Lung (tissue), 17 donors: ENCODE measurements at places on chromosomes 1 and 21. TPM values are rescaled to one million over a fixed set of nuclear protein-coding genes. Genes with fewer than 3 reads are reported as not detected.

DNA sequence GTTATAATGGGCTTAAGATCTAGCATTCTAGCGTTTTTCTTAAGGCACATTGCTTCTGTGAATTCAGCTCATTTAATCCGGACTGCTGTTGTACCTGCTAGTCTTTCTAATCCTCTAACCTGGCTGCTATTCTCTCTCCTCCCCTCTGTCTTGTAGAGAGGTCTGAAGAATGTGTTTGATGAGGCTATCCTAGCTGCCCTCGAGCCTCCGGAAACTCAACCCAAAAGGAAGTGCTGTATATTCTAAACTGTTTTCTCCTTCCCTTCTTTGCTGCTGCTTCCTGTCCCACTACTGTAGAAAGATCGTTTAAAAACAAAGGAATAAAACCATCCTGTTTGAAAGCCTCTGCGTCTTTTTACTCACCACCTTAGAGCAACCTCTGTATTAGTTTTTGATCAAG, 37.3 kb downstream of the CDC42 start:
- DNase-seq: no peak

DNA sequence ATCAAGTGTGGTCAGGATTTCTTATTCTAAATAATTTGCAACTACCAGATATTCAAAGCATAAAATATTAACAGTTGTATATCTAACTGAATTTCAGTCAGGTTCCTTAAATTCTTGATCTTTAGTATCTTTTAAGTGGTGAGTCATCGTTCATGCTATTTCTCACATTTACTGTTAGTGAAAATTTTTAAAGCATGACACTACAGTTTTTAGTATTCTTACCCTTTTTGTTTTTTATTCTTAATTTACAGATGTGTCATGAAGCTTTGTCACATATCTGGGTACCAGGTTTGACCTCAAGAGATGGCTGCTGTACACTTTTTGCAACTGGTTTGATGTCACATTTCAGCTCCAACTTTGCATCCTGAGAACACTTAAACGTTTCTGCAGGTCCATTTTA, 12.7 kb downstream of the AKIRIN1 start:
- DNase-seq: no peak

DNA sequence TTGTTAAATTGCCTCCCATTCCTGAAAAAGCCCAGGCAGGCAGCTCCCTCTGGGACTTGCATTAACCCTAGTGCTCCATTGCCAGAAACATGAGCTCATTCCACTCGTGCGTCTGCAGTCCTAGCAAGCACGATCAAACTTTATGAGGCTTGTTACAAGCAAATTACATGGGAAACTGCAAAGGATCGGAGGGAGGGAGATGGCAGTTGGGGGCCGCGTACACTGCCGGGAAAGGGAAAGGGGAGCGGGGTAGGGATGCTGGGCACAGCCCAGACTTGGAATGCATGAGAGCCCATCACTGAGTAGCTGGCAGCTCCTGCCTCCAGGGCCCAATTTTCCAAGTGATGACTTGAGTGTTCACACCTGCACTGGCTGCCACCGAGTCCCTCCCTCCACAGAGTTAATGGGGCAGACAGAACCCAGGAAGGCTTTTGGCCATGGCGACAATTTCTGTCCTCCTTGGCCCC, 169.9 kb downstream of the BRINP2 start:
- DNase-seq: no peak

DNA sequence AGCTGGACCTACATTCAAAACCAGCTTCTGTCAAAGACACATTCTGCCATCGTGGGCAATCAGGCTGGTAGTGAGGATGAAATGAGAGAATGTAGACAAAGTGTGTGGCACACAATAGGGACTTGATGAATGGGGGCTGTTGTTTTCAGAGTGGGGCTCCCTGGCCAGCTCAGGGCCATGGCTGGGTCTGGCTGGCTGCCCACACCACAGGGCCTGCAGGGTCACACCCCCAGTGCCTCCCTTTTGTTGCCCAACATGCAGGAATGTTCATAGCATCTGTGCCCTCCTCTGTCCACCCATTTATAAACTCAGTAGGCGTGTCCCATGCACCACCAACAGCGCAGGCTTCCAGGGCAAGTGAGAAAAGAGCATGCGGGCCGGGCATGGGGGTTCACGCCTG, 20.8 kb upstream of the ECE1 start:
- no peak for DNase-seq

DNA sequence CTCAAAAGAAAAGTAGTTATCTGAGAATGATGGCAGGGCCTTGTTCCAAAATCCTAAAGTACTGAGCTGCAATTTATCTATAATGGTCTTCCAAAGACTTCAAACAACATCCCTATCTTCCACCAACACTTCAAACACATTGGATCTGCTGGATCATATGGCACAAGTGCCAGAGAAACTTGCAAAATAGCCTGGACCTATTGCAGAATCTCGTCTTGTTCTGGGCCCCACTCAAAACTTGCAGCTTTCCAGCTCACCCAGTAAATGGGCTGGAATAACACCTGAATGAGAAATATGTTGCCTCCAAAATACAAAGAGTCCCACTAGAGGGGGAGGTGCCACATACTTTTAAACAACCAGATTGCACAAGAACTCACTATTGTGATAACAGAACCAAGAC, 44.0 kb upstream of the PKN2 start:
- DNase-seq: no peak

- no peak for DNase-seq
Measured at GRCh38 chr1:44263568-44264450, 50.5 kb downstream of the DMAP1 start.

- peak; percentile 57 for DNase-seq
Measured at GRCh38 chr21:43866260-43866629, 1.2 kb downstream of the AGPAT3 start.

GRCh38 chr1:208531003-208531750, 287.0 kb upstream of the PLXNA2 start:
- peak; percentile 57 for DNase-seq

- DNase-seq: no peak
Measured at GRCh38 chr21:37522641-37523295, 156.2 kb downstream of the DYRK1A start.

GRCh38 chr1:159932296-159933285, 7.3 kb upstream of the TAGLN2 start:
- peak; percentile 35 for DNase-seq

DNA sequence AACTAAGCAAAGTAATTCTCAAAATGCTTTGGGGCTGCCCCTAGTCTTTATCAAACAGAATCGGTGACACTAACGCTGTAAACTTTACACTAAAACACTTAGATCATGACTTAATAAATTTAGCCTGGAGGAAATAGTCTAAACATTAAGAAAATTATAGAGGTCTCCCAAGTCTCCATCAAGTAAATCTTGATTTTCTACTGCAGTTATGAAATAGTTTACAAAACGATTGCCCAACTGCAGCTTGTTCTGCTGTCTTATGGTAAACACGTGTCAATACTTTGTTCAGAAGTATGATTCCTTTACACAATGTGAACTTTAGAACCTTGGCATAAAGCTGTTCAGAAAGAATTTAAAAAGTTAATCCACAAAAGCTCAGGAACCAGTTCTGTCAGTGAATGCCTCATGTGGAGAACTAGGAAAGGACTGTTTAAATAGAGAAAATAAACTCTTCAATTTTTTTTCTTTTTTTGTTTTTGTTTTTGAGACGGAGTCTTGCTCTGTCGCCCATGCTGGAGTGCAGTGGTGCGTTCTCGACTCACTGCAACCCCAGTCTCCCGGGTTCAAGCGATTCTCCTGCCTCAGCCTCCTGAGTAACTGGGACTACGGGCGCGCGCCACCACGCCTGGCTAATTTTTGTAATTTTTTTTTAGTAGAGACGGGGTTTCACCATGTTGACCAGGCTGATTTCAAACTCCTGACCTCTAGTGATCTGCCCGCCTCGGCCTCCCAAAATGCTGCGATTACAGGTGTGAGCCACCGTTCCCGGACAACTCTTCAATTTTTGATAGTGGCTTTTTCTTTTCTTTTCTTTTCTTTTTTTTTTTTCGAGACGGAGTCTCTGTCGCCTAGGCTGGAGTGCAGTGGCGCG, 1.6 kb downstream of the DDI2 start:
- peak; percentile 95 for DNase-seq

DNA sequence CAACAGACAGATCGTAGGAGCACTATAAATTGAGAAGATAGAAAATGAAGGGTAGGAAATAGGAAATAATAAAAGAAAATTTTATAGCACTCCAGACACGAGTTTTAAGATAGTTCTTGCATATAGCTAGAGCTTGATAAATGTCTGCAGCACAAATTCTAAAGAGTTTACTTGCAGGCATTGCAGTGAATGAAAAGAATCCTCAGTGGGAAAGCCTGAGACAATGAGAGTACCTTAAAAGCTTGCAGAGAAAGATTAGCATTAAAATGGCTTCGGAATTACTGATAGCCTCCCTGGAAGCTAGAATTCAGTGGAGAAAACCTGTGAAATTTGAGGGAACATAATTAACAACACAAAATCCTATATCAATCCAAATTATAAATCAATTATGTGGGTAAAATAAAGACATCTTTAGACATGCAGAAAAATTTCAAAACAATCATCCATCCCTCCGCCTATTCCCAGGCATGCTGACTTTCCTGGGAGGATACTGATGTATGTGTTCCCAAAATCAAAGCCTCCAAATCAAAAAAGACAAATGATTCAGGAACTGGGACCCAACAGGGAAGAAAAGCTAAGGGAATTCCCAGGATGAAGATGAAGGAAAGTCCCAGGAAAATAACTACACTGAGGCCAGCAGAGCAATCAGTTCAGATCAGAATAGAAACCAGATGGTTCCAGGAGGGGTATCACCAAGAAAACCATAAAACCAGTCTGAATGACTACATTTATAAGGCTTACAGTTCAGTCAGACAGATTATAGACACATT, 305.9 kb upstream of the USP25 start:
- DNase-seq: no peak

GRCh38 chr1:19130468-19130867, 79.6 kb downstream of the UBR4 start:
- no peak for DNase-seq

DNA sequence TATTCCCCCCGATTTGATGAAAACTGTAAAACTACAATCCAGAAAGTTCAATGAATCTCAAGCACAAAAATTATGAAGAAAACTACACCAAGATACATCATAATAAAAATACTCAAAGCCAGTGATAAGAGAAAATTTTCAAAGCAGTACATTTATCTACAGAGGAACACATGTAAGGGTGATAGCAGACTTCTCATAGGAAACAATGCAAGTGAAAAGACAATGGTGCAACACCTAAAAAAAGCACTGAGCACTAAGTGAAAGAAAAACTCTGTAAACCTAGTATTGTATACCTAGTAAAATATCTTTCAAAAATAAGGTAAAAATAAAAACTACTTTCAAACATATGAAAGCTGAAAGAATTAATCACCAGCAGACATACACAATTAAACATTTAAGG, 76.1 kb upstream of the IRF2BP2 start:
- DNase-seq: no peak

DNA sequence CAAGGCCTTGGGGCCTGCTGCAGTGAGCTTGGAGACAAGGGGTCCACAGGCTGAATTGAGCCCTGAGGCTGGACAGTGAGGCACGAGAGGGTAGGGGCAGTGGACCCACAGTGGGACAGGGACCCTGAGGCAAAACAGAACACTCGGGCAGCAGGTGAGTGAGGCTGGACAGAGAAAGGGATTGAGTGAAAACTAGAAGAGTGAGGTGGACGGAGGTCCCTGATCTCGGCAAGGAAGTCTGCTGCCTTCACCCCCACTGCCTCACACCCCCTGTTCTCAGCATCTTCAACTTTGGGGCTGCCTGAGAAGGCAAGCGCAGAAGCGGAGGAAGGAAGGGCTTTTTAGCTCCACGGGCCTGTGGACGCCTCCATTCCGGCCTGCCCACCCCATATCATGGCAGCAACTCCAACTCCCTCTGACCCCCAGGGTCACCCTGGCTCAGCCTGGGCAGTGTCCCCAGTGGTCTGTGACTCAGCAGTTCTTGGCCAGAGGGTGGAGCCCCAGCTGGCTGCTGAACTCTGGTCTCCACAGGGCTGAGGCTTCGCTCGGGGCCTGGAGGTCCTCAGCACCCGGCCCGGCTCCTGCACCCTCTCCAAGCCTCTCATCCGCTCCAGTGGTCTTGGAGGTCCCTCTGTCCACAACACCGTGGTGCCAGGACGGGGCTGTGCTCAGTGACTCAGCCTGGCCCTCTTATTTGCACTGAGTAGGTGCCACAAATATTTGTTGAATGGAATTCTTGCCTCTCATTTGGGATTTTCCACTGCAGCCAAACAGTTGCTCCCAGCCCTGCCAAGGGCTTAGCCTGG, 60.0 kb upstream of the EPS8L3 start:
- DNase-seq: no peak

Gene TENT5C
- total RNA-seq: 39.0 TPM

Gene GPR37L1
- 0.09 TPM for total RNA-seq

Gene RGS5
- 77.2 TPM for total RNA-seq

Gene ZNF683
- not detected for total RNA-seq

Gene CYP4B1
- 75.7 TPM for total RNA-seq

Gene UBE2U
- not detected for total RNA-seq

Gene DCST2
- 0.31 TPM for total RNA-seq

Gene APOBEC4
- total RNA-seq: 3.3 TPM

Gene F13B
- not detected for total RNA-seq

Gene RGS13
- total RNA-seq: 1.3 TPM
